ENCODE measurements at places on chromosomes 12 and 14.

DNA sequence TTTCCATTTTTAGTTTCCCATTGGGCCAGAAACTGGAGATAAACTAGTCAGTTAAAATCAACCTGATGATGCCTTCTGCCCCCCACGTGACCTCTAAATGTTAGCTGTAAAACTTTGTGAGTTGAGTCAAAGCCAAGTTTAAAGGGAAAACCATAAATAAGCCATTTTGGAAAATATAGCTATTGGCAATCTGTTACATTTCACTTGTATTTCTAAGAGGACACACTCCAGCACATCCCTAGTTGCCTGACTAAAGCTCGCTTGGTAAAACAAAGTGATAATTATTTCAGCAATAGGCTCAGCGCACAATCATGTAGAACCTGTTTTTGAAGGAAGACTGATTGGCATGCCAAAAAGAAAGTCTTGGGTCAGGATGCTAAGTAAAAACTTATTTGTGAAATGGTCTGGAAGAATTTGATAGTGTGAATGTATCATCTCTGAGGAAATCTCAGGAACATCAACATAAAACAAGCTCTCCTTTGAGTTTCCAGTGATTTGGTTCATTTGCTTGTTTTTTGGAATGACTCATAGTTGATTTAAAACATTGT is 49.2 kb upstream of the AEBP2 start:
- no peak for DNase-seq

DNA sequence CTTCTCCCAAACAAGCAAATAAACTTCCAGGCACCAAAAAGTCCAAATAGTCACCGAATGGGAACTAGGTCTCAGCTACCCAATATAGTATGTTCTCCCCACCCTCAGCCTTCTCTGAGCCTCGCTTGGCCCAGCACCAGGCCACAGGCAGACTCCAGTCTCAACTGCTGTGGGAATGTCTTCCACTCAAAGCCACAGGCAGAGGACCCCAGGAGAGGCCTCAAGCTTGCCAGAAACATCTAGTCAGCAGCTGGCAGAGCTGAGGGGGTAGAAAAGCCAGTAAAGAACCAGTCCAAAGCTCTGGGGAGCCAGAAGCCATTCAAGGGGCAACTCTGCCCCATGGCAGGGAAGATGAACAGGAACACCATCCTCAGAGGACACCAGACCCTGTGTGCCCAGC is 41.8 kb downstream of the FMNL3 start:
- DNase-seq, result no peak

DNA sequence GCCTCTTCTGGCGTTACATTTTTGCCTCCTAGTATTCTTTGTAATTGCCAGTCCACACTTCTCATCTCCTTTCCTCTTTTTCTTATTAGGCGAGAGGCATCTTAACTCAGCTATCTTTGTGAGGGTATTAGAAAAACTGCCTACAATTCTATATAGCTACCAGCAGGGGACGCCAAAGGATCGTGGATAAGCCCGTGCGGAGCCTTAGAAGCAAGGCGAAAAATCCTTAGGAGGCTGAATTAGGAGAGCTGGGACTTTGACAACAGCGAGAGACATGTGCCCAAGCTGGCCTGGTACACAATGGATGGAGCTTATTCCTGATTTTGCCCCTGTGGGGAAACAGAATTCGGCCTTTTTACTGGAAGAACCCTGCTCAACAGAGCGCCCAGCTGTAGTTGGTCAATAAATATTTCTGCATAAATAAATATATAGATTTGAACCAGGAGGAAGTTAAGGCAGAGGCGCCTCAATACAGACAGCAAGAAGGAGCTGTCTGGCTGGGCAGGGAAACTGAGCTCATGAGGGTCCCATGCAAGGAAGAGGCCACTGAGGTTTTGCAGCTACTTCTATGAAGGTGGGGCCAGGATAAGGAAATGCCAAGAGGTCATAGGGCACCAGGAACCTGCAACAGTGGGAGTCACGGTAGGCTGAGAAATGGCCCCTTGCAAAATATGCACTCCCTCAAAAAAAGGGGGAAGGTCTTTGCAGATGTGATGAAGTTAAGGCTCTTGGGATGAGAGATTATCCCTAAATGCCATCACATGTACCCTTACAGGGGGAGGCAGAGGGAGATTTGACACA is 14.6 kb upstream of the RBM19 start:
- no peak for DNase-seq

DNA sequence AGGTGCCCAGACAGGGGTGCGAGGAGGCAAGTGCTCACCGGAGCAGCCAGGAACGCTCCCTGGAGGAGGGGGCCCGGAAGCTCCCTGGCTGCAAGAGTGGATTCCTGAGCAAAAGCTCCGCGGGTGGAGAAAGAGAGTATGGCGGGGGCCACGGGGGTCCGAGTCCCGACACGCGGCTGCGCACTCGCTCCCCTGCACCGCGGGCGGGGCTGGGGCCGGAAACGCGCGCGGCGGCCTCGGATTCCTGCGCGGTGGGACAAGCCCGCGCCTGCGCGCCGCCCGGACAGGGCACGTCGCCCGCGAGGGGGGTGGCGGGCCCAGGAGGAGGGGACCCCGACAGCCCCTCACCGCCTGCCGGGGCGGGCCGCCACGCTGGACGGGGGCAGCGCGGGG is 27.8 kb upstream of the GPR132 start:
- peak; percentile 84 for DNase-seq

- DNase-seq, result no peak
Measured at GRCh38 chr12:81797100-81797499, 38.0 kb upstream of the PPFIA2 start.

- DNase-seq, result no peak
Measured at GRCh38 chr14:69088586-69088985, 64.3 kb downstream of the DCAF5 start.

- DNase-seq, result no peak
Measured at GRCh38 chr14:75487155-75487671, 35.1 kb upstream of the BATF start.

DNA sequence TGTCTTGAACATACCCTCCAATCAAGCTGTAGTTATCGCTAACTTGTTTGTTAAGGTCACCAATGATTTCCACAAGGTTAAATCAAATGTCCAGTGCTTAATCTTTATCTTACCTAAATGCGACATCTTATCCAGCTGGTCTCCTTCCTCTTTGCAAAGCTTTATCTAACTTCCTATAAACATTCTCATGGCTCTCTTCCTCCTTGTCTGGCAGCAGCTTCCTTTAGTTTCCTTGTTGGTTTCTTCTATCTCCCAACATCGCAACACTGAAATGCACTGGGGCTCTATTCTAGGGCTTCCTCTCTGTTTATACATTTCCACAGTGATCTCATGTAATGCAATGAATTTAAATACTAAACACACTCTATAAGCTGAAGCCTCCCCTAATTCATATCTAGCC is 28.7 kb downstream of the UBE2N start:
- no peak for DNase-seq

DNA sequence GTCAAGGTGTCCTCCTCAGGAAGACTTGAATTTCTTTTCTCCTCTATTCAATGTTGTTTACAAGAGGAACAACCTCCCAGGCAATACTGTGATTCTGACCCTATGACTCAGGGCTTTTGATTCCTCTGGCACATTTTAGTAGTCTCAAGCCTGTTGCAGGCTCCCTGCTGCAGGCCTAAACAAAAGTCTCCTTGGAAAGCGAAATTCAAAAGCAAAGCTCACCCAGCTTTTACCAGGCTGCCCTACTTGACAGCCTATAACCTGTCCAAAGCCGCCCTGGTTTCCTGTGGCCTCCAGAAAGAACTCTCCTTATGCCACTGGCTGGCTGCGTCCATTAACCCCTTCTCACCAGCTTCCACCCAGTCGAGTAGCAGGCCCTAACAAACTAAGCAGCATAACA is 11.6 kb downstream of the FGD6 start:
- no peak for DNase-seq

- DNase-seq, result no peak
Measured at GRCh38 chr12:45389426-45389825, 173.5 kb downstream of the ANO6 start.

GRCh38 chr12:130977743-130978095 is 24.0 kb downstream of the ADGRD1 start:
- no peak for DNase-seq

GRCh38 chr12:118033323-118033722 is 16.8 kb downstream of the RFC5 start:
- no peak for DNase-seq

GRCh38 chr12:71214511-71215285 is 56.9 kb upstream of the TSPAN8 start:
- DNase-seq, result no peak

DNA sequence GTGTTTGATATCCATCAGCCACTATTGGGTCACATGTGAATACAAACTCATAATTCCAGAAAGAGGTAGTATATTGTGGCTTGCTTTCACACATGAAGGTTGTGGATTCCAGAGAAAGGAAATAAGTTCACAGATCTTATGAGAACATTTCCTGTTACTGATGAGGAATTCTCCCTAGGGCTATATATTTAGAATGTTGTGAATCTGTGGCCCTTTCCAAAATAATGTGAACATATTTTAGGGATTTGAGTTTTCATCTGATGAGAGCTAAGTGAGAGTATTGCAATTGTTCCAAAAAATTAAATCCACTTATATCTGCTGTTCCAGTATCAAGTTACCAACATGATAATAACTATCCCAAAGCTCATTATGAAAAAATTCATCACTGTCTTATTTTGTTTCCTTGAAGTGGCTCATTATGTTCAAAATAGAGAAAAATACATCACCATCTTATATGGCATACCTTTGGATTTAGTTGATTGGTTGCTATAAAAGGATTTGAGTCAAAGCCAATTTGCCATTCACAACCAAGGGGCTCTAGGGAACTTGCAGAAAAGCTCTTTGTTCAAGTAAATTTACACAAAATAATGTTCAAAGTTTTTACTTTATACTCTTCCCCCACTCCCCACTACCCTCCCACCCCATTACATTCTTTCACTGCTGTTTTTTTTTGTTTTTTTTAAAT is 76.3 kb downstream of the MYRFL start:
- no peak for DNase-seq

- no peak for DNase-seq
Measured at GRCh38 chr14:44494137-44494536, 12.9 kb downstream of the FSCB start.

- DNase-seq, result no peak
Measured at GRCh38 chr12:106274575-106275121, 26.8 kb upstream of the CKAP4 start.

DNA sequence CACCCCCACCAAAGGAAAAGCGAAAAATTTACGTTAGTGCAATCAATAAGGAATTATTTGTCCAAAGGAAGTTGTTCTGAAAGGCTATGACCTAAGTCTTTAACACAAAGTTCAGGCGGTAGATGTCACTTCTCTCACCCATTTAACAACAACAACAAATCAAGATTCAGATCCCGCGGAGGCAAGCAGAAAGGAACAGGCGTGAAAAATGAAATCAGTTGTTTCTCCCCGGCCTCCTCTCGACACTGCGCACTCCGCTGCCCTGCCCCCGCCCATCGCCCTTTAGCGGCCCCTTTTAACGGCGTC is 1.4 kb downstream of the DENND5B start:
- DNase-seq, result no peak

- DNase-seq, result no peak
Measured at GRCh38 chr14:69014829-69015259, 35.7 kb upstream of the ACTN1 start.

DNA sequence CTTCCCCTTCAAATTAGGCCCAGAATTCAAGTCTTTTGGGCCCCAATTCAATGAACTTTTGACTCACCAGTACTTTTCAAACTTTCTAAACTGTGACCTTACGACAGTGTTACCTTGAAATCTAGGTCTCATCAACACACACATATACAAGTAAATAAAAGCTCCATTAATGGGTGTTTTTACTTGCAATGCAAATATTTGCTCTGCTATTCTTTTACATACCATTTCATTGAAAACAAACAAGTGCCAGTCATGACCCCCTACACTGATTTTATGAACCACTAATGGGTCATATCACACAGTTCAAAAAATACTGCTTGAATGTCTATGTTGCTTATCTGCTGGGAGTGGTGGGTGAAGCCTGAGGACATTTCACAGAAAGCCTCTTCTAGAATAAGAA is 9.1 kb upstream of the NR1H4 start:
- DNase-seq, result no peak

DNA sequence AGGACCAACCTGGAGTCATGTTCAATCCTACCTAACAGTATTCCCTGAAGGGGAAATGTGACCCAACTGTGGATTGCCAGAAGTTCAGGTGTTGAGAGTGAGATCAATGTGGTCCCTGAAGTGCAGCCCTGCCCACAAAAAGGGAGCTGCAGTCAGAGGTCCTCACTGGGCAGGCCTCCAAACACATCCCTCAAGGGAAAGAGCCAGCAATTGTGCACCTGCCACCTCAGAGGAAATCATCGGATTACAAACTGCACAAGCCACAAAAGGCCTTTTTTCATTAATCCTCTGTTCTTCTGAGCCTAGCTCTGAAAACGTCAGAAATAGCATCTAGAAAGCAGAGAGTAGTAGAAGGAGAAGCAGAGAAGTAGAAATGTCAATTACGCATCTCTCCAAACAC is 10.8 kb upstream of the MDM1 start:
- DNase-seq, result no peak

DNA sequence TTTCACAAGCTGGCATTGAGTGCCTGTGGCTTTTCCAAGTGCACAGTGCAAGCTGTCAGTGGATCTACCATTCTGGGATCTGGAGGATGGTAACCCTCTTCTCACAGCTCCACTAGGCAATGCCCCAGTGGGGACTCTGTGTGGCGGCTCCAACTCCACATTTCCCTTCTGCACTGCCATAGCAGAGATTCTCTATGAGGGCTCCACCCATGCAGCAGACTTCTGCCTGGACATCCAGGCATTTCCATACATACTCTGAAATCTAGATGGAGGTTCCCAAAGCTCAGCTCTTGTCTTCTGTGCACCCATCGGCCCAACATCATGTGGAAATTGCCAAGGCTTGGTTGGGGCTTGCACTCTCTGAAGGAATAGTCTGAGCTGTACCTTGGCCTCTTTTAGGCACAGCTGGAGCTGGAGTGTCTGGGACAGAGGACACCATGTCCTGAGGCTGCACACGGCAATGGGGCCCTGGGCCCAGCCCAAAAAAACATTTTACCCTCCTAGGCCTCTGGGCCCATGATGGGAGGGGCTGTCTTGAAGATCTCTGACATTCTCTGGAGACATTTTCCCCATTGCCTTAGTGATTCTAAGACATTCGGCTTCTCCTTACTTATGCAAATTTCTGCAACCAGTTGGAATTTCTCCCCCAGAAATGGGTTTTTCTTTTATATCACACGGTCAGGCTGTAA is 313.3 kb upstream of the SFSWAP start:
- DNase-seq, result no peak

- DNase-seq, result peak; percentile 64
Measured at GRCh38 chr14:77301103-77301502, 19.6 kb downstream of the POMT2 start.

DNA sequence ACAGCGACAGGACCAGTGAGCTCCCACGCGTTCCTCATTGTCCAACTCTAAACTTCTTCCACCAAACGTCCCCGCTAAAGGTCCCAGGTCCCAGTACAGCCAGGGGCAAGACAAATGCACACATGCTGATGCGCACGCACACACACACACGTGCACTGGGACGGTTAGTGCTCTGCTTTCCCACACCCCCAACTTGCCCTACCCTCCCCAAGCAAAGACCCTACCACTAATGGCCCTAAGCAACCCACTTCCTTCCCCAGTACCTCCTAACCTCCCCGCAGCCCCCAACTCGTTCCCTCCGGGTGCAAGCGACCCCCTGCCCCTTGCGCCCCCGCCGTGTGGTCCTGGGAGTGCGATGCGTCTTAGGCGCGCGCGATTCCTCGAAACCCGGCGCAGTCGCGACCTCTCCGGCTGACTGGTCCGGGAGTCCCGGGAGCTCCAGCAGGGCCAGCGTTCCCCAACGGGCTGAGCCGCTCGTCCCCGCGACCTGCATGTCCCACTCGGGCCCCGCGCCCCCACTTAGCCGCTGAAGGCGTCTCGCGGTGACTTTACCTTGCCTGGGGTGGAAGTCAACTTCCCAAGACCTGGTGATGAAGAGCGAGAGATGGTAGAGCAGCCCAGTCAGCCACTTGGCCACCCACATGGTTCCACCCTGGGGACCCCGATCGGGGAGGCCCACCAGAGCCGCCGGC is 578 bp downstream of the ADAMTS20 start:
- DNase-seq, result no peak
